ENCODE measurements at places on chromosomes 1 and 21.

- no peak for DNase-seq
Measured at GRCh38 chr1:1167398-1167821, 6.3 kb upstream of the TTLL10 start.

DNA sequence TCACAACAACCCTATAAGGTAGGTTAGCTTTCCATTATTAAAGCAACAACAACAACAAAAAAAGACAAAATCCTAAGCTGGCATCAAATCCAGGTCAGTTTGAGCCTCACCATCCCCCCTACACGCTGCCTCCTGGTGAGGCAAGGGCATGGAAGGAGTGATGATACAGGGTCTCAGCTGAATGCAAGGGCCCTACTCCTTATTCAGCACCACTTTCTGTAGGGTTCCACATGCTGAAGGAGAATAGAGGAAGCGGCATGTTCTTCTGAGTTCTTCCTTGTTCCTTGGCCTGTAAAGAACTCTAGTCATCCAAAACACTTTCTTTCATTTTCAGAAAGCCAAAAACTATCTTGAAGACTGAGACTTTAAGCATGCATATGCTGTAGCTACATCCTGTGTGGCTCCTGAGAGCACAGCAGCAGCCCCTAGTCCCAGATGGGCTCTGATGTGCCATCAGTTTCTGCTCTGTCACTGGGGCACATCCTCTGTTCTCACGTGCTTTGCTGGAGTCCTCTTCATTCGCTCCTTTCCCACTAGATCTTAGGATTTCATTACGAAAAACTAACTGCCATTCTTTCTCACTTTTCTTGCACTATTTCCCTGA lies 6.2 kb downstream of the ILDR2 start:
- no peak for DNase-seq

DNA sequence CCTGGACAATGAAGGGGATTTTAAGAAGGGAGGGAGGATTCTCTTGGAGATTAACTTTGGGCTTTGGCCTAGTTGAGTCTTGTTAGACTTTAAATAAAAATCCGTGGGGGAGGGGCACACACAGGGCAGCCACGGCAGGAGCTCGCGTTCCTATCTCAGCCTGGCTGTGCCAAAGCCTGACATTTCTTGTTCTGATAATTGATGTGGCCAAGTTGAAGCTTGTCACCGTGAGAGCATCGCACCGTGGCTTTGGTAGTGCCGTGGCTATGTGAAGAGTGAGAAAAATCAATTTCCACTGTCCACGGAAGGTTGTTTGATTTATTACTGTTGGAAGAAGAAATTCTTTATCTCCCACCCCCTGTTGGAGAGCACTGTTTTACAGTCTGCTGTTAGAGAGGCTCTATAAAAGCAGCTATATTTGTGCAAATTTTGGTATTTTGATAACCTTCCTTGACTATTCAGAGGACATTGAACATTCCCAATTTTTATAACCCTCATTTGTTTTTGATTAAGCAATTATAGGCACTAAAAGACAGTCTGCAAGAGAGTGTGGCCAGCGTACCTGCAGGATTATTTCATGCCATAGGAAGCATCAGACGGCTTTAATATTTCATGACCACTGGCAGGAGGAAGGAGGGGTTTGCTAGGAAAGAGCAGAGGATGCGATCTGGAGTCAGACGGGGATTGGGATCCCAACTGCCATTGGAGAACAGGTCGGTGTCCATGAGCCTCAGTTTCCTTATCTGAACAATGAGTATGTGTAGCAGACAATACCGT lies 160.7 kb downstream of the KAZN start:
- no peak for DNase-seq

DNA sequence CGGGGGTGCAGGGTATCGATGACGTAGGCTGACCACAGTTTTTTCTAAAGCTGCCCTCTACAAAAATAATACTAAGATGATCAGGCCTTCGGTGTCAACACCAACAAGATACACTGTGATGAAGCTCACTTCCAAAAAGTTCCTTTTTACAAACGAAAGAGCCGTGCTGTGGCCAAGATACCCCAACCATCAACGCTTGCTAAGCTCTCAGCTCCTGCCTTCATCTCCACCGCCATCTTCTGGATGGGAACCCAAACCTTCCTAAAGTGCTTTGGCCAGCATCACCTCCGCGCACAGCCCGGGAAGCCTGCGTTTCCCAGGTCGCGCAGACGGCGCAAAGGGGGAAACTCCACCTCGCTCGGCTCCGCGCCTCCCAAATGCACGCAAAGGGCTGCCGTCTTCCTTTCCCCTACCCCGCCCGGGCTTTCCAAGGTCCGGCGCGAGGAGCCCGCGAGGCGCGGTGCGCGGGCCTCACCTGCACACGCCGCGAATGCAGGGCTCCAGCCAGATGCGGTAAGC lies 541 bp downstream of the USP48 start:
- peak; percentile 27 for DNase-seq

DNA sequence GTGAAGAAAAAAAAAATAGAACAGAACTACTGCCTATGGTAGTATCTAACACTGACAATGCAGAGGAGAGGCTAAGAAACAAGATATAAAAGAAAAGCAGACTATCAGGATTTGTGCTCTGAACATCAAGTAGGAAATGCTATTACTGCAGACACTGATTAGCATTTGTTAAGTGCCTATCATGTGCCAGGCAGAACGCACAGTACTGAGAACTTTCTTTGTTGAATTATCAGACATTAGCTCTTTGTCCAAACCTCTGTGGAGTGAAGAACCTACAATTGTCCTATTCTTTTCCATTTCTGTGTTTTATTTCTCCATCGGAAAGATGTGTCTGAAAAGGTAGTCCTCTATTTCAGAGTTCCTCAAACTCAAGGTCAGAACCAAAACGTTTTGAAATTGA lies 30.5 kb upstream of the DISP1 start:
- no peak for DNase-seq

DNA sequence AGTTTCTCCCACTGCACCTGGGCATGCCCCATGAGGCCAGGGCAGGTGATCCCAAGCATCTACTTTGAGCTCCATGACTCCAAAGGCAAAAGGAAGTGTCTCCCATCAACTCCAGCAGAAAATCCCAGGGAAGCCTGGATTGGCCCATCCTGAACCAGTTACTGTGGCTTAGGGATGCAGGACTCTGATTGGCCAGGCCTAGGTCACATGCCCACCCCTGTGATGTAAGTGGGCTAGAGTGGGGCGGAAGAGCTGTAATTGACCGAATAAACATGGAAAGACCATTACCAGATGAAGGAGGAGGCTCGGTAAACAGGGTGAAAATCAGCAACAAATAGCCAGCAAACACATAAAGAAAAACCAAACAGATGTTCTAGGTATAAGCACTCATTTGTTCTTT lies 45.2 kb downstream of the MATN1 start:
- no peak for DNase-seq

DNA sequence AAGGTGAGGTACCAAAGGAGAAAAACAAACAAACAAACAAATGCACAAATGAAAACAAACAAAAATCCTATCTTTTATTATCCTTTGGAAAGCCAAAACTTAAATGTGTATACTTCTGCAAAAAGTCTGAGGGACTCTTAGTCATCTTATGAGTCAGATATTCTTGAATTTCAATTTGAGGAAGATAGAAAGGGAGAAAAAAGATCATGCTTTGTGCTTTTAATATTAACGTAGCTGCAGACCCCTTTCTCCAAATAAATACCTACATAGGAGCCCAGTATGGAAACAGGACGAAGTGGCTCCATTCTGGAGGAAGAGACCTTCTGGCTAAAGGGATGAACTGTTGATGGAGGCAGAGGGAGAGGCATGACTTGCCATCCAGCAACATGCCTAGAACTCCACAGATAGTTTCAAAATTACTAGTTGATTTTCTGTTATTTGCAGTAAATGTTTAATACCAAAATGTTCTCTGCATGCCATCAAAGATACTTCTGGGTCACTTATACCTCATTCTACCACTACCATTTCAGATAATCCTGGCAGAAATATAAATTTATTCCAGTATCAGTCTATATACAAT lies 25.4 kb downstream of the NUP210L start:
- DNase-seq = no peak

GRCh38 chr1:18948913-18949685 lies 7.4 kb downstream of the IFFO2 start:
- peak; percentile 32 for DNase-seq

- no peak for DNase-seq
Measured at GRCh38 chr1:161086457-161086856, 2.9 kb downstream of the NECTIN4 start.

DNA sequence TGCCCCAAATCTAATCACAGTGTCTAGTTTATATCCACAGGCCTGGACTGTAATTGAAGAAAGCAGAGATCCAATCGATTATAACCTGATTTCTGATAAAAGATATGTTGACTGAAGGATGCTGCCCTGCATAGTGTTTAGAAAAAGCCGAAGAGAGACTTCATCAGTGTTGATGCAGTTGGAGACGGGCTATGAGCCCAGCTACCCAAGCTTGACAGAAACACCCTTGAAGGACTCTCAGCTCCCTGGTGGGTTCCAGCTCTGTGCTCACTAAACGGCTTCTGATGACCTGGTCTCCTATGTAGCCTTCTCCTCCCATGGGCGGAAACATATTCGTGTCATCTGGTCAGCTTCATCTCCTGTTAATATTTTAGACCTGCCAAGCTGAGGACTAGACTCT lies 10.2 kb downstream of the FAM89A start:
- no peak for DNase-seq

GRCh38 chr1:87061742-87062156 lies 147.3 kb downstream of the HS2ST1 start:
- no peak for DNase-seq

- DNase-seq = no peak
Measured at GRCh38 chr1:36857754-36858153, 176.6 kb downstream of the GRIK3 start.

DNA sequence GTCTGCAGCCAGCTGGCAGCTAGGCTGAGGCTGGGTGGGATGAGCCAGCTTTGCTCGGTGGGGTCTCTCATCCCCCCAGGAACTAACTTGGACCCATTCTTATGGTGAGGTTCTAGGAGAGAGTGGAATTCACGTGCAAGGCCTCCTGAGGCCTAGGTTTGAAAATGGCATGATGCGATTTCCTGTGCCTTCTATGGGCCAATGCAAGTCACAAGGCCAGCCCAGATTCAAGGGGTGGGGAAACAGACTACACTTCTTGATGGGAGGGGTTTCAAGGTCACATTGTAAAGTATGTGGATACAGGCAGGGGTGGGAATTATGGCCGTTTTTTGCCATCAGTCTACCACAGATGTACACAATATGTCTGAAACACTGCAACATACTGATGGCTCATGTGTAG lies 48.3 kb downstream of the HTR6 start:
- DNase-seq = no peak

GRCh38 chr21:44813149-44813548 lies 4.7 kb downstream of the SUMO3 start:
- DNase-seq = no peak

- DNase-seq = no peak
Measured at GRCh38 chr1:208974717-208975116, 608.8 kb upstream of the CAMK1G start.

DNA sequence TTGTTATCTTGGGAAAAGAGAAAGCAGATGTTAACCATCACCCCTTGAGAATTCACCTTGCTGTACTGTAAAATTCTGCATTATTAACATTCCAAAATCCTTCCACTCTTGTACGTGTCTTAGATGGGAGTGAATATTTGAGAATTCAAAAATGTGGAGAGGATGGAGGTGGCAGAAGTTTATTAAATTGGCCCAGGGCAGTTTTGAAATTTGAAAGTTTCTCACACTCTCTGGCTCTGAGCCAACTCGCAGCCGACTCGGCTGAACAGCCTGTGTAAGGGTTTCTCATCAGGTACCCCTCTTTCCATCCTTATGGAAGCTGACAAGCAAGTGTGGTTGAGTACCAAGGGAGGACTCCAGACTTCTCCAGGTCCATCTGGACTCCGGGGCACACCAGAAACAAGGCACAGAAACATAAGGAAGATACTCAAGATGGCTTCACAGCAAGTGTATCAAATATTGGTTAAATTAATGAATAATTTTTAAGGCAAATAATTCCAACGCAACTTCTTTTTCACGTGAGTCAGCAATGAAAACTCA lies 45.1 kb downstream of the RRAGC start:
- DNase-seq = no peak

DNA sequence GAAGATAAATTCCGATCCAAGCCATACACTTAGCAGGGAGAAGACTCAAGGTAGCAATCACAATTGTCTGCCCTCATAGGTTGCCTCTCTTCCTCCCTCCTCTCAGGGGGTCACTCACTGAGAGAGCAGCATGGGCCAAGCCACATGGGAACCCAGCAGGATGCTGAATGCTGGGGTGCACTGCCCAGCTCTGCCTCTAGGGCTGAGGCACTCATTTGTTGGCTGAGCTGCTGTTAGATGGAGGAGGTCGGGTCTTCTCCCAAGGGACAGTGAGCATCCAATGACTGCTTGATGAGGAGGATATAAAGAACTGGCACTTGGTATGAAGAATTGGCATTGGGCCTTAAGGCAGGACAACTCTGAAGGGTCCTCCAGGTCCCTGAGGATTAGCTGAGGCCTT lies 418.8 kb downstream of the SIPA1L2 start:
- DNase-seq = no peak

DNA sequence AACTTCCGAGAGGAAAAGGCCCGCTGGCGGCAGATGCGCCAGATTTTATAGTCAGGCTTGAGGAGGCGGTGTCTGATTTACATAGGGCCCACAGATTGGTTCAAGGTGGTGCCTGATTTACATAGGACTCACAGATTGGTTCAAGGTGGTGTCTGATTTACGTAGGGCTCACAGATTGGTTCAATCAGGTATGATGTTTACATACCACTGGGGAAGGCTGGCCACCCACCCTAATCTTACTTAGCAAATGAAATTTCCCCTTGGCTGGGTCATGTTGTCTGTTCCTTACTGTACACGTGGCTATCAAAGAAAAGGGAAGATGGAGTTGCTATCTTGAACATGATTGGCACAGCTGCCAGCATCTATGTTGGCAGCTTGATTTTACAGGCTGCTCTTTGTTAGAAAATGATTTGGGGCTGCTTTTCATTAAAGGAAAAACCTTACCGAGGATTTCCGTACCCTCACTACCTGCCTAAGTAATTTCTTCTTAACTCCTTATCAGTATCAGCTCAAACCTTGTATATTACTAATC lies 96.3 kb downstream of the SETD4 start:
- no peak for DNase-seq

DNA sequence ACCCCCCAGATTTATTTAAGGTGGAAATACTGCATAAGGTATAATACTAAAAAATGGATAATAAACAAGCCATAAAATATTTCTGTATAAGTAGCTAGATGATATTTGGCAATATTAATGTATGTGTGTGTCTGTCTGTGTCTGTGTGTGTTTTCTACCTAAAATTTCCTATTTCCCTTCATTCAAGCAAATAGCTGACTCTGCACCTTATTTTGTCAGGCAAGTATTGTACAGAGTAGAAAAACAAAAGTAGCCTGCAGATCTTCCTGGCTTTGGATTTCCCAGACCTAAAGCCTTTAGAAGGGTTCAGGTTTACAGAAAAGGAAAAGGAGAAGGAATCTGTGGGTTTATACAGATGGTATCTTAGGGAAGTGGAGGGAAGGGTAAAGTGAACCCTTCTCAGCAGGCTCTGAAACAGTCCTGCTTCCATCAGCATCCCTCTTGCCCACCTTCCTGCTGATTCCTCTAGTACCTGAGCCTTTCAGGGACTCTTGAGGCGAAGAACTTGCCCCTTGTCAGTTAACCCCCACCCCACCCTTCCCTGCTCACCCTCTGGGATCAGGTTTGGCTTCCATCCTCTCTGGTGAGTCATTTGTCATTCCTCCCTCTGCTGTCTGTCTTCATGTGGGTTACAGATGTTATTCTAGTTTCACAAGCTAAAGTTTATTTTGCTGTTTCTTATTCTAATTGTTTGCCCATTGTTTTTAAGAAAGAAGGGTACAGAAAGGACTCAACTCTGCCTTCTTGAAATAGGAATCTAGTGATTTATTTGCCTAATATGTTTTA lies 21.7 kb upstream of the RGS16 start:
- DNase-seq = no peak
